Iris pigment epithelial cell (primary cell): ENCODE measurements at places on chromosomes 5 and 9.

DNA sequence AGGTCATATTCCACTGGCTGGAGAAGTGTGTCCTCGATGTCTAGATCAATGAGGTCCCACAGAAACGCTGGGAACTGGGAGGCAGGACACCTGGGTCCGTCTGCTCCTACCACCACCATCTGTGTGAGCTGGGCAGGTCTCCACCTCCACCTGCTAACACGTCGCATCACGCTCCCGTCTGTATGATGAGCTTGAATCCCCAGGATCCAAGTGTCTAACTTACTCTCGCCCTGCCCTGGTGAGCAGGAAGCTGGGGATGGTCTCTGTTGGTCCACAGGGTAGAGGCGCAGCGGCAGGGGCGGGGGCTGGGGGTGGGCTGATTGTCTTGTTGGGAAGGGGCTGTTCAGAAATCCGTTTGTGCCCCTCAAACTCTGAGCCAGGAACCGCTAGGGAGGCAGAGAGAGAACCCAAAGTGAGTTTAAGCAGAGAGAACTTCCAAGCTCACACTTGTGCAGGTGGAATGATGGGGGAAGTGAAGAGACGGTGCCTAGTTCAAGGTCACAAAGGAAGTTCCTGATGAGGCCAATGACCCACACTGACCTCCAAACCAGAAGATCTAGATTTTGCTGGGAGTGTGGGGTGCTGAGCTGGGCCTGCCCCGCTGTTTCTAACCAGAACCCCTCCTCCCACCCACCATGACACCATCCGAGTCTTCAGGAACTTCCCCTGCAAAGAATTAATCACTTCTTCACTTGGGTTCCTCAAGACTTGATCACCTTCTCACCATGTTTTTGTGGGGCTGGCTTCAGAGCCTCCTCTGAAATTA, 21.1 kb downstream of the ORM2 start:
- no peak for DNase-seq

DNA sequence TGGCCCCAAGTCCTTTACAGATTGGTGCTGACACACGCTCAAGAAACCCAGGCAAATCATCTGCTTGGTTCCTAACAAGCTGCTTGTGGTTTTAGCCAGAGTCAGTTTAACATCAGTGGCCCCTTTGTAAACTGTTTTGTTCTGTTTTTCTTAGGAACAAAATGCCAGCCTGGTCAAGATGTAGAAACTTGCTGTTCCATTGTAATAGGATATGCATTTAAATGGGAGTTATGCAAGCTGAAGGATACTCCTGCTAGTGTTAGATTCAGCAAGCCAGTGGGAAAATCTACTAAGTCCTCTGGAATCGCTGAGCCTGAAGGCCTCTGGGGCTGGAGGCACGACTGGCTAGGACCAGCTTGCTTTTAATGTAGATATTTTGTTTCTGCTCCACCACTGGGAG, 391.1 kb downstream of the TLE4 start:
- peak; percentile 1 for DNase-seq

DNA sequence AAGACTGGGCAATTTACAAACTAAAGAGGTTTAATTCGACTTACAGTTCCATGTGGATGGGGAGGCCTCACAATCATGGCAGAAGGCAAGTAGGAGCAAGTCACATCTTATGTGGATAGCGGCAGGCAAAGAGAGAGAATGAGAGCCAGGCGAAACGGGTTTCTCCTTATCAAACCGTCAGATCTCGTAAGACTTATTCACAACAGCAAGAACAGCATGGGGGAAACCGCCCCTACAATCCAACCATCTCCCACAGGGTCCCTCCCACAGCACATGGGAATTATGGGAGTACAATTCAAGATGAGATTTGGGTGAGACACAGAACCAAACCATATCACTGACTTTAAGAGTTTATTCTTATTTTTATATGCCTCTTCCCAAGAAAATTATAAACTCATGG, 60.3 kb downstream of the RFK start:
- no peak for DNase-seq

- no peak for DNase-seq
Measured at GRCh38 chr9:76580820-76581219, 121.8 kb downstream of the GCNT1 start.

DNA sequence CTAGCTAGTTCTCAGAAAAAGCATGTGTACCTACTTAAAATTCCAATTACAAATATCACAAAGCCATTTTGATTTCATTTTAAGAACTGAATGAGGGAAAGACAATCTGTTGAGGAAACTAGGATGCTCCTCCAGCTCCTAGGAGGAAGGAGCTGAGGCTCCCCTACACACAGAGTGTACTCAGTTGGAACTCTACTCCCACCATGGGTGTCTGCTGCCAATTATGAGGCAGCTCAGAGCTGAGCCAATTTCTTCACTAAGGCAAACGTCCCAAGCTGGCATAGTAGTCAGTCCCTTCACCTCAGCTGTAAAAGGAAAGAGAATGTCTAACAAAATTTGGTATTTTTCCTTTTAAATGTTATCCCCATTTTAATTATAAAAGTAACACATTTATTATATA, 300.0 kb upstream of the TRPC7 start:
- DNase-seq: no peak

DNA sequence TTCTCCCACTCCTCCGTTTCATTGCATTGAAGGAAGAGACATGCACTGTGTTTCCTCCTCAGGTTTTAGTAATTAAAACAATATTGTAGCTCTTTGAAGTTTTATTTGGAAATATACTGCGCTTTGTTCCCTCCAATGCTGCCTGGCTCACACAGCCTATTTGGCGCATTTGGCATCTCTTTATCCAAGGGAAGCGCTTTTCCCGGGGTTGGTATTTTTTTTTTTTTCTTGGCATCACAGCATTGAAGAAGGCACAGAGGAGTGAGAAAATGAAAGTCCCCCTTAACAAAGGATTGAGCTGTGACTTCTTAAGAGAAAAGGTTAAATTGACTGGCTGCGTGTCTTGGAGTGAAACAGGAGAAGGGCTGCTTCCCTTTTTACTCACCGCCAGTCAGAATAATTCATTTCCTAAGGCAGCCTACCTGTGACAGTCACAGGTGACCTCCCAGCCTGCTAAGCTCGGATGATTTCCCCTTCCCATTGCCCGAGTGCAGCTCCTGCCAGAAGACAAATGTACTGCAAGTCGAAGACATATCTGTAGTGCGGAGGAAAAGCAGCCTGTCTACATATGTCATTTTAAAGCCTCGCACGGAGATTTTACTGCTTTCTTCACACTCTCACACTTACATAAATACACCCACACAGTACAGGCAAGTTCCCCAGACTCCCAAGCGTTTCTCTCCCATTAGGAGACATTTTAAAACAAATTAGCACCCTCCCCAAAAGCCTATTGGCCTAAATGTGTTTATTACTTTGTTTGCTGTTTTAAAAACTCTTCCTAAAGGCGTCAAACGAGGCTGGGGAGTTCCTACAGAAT, 665.5 kb upstream of the ZNF608 start:
- peak; percentile 20 for DNase-seq

DNA sequence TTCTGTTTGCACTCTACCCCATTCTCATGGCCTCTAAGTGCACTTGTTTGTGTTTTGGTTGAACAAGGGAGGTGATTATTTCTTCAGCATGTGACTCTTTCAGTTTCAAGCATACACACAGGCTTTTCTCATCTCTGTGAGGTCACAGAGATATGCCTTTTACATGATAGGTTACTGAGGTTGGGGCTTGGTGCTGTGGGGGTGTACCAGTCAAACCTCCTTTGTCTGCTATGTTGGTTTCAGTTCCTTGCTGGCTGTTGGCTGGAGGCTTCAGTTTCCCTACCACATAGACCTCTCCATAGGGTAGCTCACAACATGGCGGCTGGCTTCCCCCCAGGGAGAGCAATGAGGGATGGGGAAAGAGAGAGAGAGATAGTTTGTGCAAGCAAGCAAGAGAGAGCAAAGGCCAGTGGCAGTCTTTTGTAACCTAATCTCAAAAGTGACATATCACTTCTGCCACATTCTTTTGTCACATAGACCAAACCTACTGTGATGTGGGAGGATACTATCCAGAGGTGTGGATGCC, 96.7 kb upstream of the SEMA6A start:
- DNase-seq: no peak

- DNase-seq: no peak
Measured at GRCh38 chr5:143801252-143801939, 10.6 kb upstream of the HMHB1 start.

- DNase-seq: no peak
Measured at GRCh38 chr9:125356032-125356431, 94.4 kb downstream of the GAPVD1 start.

GRCh38 chr9:108049026-108049607, 559.5 kb upstream of the KLF4 start:
- DNase-seq: peak; percentile 94

- no peak for DNase-seq
Measured at GRCh38 chr9:127388856-127389238, 8.1 kb upstream of the SLC2A8 start.

- peak; percentile 32 for DNase-seq
Measured at GRCh38 chr5:41404757-41405156, 105.6 kb downstream of the PLCXD3 start.

DNA sequence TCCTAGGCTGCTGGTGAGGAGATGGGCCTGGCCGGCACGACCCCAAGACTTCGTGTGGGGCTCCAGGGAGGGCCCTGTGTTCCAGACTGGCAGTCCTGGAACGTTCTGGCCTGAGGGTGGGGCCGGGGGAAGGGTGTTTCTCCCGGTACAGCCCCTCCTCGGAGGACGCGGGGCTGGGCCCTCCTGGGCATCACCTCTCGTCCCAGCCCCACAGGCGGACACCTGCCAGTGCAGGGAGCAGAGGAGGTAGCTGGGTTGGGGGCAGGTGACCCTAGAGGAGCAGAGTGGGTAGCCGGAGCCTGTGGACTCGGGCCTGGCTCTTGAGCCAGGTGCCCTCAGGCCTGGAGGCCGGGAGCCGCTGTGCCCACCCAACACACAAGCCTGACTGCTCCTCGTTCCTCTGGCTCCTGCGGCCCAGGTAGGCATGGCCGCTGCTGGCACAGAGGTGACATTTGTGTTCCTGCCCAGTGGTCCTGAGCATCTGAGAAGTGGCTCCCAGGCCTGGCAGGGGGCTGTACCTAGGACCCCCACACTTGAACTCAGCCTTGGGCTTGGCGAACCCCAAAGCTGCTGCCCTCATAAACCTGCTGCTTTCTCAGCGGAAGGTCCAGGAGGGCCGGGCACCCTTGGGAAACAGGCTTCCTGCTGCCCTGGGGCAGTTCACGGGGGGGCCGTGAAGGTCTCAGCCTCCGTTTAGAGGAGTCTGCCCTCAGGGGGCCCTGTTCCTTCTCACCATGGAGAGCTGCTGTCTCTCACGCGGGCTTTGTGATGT, 817 bp downstream of the SLC6A19 start:
- DNase-seq: no peak

GRCh38 chr5:42874621-42875198, 63.0 kb upstream of the SELENOP start:
- no peak for DNase-seq

GRCh38 chr5:145130996-145131395, 704.1 kb downstream of the PRELID2 start:
- no peak for DNase-seq

DNA sequence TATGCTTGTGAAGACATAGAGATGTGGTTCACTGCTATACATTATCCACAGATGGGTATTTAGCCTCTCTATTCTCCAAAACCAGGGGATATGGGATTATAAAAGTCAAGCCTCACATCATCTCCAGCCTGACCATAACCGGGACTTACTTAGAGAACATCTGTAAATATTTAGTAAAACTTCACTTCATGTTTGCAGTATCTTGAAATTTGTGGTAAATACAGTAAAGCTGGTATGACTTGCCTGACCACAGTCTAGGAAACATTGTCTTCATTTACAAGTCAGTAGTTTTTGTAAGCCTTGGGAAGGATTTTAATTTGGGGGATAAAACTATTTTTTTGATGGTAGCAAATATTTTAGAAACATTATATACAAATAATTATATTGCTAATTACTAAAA, 64.2 kb downstream of the MAST4 start:
- DNase-seq: no peak

DNA sequence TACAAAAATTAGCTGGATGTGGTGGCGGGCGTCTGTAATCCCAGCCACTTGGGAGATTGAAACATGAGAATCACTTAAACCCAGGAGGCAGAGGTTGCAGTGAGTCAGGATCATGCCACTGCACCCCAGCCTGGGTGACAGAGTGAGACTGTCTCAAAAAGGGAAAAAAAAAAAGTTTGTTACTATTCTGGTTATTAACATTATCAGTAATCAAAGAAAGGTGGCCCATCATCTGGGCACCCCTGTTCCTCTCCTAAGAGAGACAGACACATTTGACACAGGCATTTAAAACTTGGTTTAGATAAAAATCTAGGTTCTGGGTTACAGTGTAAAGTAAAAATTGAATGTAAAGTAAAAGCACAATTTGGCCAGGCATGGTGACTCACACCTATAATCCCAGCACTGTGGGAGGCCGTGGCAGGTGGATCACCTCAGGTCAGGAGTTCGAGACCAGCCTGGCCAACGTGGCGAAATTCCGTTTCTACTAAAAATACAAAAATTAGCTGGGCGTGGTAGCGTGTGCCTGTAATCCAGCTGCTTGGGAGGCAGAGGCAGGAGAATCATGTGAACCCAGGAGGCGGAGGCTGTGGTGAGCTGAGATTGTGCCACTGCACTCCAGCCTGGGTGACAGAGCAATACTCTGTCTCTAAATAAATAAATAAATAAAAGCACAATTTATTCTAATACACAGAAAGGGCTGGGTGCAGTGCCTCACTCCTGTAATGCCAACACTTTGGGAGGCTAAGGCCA, 16.7 kb upstream of the PHYHD1 start:
- peak; percentile 60 for DNase-seq

GRCh38 chr5:33675958-33676464, 215.8 kb downstream of the ADAMTS12 start:
- DNase-seq: no peak

- no peak for DNase-seq
Measured at GRCh38 chr5:123068368-123068938, 20.6 kb upstream of the PRDM6 start.

GRCh38 chr5:59036274-59036961, 453.5 kb downstream of the RAB3C start:
- DNase-seq: peak; percentile 99

GRCh38 chr5:162800301-162800700, 637.1 kb upstream of the CCNG1 start:
- no peak for DNase-seq

GRCh38 chr5:116569999-116570398, 4.6 kb downstream of the SEMA6A start:
- DNase-seq: no peak
